ENCODE measurements at places on chromosomes 16 and 17. TPM values are rescaled to one million over a fixed set of nuclear protein-coding genes. Genes with fewer than 3 reads are reported as not detected.

Gene HOXB7
- polyA plus RNA-seq, result 18.2 TPM

Gene BAIAP3
- polyA plus RNA-seq, result 2.6 TPM

DNA sequence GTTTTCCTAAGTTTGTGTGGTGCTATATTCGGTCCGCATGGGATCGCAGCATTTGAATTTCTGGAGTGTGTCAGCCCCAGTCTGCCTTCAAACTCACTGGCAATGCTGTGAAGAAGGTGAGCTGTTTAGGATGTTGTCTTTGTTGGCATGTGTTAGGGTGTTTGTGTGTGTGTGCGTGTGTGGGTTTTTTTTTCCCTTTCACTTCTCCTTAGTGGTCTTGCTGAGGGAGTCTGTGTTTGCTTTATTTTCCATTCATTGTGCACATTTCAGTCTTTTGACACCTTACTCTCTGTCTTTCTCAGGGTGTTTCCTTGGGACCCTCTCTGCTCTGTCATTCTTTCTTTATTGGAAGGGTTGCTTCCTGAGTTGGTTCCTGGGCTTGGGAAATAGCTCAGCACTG is 27.7 kb upstream of the RBFOX1 start:
- H3K27ac ChIP-seq, result no peak overlapping the region
- no peaks in the 10 kb centered on the region for H3K4me1 ChIP-seq
- H3K27me3 ChIP-seq, result peaks cover 2% of the 10 kb centered on the region
- no peaks in the 10 kb centered on the region for H3K36me3 ChIP-seq

Gene RNF227
- 1.9 TPM for polyA plus RNA-seq

DNA sequence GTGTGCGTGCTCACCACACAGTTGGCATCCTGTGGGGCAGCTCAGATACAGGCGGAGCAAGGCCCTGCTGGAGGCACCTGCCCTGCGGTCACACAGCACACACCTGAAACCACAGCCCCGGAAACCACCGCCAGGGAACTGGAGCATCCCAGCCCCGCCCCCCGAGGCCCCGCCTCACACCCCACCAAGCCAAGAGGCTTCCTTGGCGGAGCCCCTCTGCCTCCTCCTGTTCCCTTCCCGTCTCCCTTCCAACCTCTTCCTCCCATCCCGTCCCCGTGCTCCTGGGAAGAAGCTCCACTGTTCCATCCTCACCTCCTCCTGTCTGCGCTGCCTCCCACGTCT is 205.5 kb downstream of the NTN1 start:
- no peak overlapping the region for H3K4me3 ChIP-seq
- H3K27me3 ChIP-seq, result no peaks in the 10 kb centered on the region
- no peaks in the 10 kb centered on the region for H3K36me3 ChIP-seq
- H3K27ac ChIP-seq, result no peak overlapping the region
- H3K4me1 ChIP-seq, result no peaks in the 10 kb centered on the region

Gene KNOP1
- 12.9 TPM for polyA plus RNA-seq

DNA sequence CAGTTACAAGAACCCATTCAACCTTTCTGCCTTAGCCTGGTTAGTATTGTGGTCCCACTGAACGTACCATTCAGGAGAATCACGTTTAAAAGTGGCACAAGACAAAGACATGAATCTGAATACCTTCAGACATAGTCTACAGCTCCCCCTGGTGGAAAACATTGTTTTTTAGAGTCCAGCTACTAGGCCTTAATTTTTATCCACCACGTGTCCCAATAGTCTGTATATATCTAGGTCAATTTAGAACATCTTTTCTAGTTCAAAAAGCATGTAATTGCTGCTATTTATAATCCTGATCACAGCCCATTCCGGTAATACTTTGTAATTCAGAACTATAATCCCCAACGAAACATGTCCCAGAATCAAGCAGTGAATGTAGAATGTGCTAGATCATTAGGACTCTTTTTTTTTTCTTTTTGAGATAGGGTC is 13.7 kb upstream of the GUCY2D start:
- no peak overlapping the region for H3K27ac ChIP-seq
- DNase-seq, result no peak
- no peaks in the 10 kb centered on the region for H3K4me1 ChIP-seq
- no peaks in the 10 kb centered on the region for H3K36me3 ChIP-seq

Gene DUS1L
- polyA plus RNA-seq, result 43.7 TPM

DNA sequence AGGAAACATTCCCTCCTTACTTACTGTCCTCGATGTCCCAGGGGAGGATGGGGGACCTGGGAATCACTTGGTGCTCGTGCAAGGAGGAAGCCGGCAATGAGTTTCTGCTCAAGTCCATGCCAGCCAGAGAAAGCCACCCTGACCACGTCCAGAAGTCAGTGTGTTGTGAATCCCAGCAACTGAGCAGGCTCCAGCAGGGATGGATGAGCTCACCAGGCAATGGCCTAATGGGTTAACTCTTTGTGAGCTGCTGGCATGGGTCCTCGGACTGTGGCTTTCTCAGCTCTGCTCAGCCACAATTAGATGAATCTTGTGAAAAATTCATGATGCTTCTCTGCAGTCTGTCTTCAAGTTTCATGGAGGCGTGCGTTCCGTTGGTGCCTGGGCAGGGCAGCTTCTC is at the start of gene PIRT:
Gene PIRT (minus strand): TSS at position 167 of the 400 bp plus-strand sequence. CDS start 12,442 bp downstream, outside the sequence.
- H3K36me3 ChIP-seq, result no peaks in the 10 kb centered on the region
- no peak for DNase-seq
- no peaks in the 10 kb centered on the region for H3K4me1 ChIP-seq
- H3K27ac ChIP-seq, result no peak within 1 kb of the TSS

Gene NPIPB9
- polyA plus RNA-seq, result not detected

- H3K27ac ChIP-seq, result no peak overlapping the region
- no peaks in the 10 kb centered on the region for H3K36me3 ChIP-seq
- no peaks in the 10 kb centered on the region for H3K27me3 ChIP-seq
- no peak overlapping the region for H3K4me3 ChIP-seq
- DNase-seq, result no peak
Observed at GRCh38 chr17:382644-383533, 30.3 kb upstream of the RPH3AL start.

GRCh38 chr17:12691173-12691572 is 25.5 kb downstream of the MYOCD start:
- peak; percentile 63 for DNase-seq
- H3K4me1 ChIP-seq, result no peaks in the 10 kb centered on the region

Gene TNFRSF17
- not detected for polyA plus RNA-seq

DNA sequence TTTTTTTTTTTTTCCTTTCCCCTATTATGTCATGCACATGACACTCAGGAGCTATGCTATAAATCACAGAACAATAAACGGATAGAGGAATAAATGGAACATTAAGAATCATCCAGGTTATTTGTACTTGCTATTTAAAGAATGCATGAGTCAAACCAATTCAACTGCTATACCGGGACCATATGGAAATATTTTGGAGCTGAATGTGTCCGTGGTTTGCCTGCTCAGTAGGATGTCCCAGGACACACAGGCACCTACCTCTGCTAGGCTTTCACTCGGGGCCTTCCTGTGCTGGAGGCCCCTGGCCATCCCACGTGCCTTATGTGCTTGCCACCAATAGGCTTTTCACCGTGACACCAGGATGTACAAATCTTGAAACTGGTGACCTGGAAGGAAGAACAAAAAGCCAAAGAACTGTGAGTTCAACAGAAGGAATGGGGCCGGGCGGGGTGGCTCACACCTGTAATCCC is 15.3 kb upstream of the SEC14L1 start:
- no peak overlapping the region for H3K27ac ChIP-seq
- no peaks in the 10 kb centered on the region for H3K4me1 ChIP-seq
- H3K4me3 ChIP-seq, result no peak overlapping the region
- no peak for DNase-seq
- H3K27me3 ChIP-seq, result no peaks in the 10 kb centered on the region

- H3K4me1 ChIP-seq, result no peaks in the 10 kb centered on the region
- DNase-seq, result no peak
- no peak overlapping the region for H3K27ac ChIP-seq
- H3K4me3 ChIP-seq, result no peak overlapping the region
- H3K36me3 ChIP-seq, result no peaks in the 10 kb centered on the region
- H3K27me3 ChIP-seq, result no peaks in the 10 kb centered on the region
Observed at GRCh38 chr17:47605011-47605410, 44.7 kb upstream of the KPNB1 start.

Gene EVPLL
- polyA plus RNA-seq, result not detected

GRCh38 chr16:24729951-24730815 is 732 bp downstream of the TNRC6A start:
- peak; percentile 53 for DNase-seq
- H3K27me3 ChIP-seq, result no peaks in the 10 kb centered on the region
- H3K4me1 ChIP-seq, result peaks cover 2% of the 10 kb centered on the region
- H3K36me3 ChIP-seq, result no peaks in the 10 kb centered on the region
- peak overlapping the region; percentile 85 for H3K27ac ChIP-seq

GRCh38 chr17:57099165-57099564 is 14.1 kb downstream of the AKAP1 start:
- no peaks in the 10 kb centered on the region for H3K27me3 ChIP-seq
- H3K4me3 ChIP-seq, result no peak overlapping the region
- H3K27ac ChIP-seq, result peak overlapping the region; percentile 72
- H3K36me3 ChIP-seq, result no peaks in the 10 kb centered on the region
- H3K4me1 ChIP-seq, result peaks cover 7% of the 10 kb centered on the region
- DNase-seq, result no peak

DNA sequence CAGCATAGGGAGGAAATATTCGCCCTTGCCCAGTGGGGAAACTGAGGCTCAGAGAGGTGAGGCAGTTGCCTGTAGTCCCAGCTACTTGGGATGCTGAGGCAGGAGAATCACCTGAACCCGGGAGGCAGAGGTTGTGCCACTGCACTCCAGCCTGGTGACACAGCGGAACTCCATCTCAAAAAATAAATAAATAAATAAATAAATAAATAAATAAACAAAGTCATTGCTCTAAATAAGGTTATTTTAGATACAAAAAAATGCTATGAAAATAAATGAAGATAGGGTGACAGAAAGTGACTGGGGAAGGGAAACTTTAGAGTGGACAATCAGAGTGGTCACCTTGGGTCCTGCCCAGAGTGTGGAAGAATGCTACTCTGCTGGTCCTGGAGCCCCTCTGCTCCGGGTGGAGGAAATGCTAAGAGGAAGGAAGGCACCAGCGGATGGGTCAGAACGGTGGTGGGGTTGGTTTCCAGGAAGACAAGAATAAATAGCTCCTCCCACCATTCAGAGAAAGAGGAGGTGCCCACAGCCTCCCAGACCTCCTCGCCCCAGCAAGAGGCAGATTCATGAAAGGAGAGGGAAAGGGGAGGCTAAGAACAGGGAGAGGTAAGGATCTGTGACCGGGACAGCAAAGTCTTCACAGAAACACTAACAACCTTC is 17.6 kb downstream of the TRPV3 start:
- peak; percentile 38 for DNase-seq
- no peaks in the 10 kb centered on the region for H3K27me3 ChIP-seq
- H3K36me3 ChIP-seq, result no peaks in the 10 kb centered on the region
- H3K27ac ChIP-seq, result no peak overlapping the region

Gene NAA60
- polyA plus RNA-seq, result 20.2 TPM

DNA sequence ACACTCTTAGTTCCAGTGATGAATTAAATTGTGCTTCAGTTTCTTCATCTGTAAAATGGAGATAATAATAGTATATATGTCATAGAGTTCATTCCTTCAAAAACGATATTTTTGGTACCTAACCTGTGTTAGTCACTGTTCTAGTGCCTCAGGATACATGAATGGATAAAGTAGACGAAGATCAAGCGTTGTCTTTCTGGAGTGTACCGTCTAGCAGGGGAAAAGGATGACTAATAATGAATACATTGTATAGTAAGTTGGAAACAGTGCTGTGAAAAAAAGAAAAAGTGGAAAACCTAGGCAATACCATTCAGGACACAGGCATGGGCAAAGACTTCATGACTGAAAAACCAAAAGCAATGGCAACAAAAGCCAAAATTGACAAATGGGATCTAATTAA is 8.6 kb downstream of the KRT10 start:
- no peaks in the 10 kb centered on the region for H3K27me3 ChIP-seq
- H3K27ac ChIP-seq, result no peak overlapping the region
- DNase-seq, result no peak
- H3K4me3 ChIP-seq, result no peak overlapping the region

DNA sequence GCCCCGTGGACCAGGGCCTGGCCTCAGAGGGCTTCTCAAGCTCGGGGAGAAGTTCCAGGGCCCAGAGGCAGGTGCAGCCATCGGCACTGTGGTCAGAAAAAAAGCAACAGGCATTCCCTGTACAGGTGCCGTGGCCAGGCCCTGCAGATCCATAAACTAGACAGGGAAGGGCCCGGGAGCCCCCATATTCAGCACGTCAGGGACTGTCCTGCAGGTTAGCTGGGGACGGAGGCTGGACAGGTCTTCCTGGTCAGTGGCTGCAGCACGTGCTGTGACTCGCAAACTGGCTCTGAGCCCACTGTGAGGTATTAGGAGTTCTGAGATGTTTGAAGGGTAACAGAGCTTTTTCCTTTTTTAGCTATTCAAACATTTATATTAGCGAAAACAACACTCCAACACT is 15.0 kb upstream of the C16orf95 start:
- DNase-seq, result peak; percentile 72
- H3K36me3 ChIP-seq, result peaks cover 2% of the 10 kb centered on the region
- no peak overlapping the region for H3K4me3 ChIP-seq
- no peak overlapping the region for H3K27ac ChIP-seq

DNA sequence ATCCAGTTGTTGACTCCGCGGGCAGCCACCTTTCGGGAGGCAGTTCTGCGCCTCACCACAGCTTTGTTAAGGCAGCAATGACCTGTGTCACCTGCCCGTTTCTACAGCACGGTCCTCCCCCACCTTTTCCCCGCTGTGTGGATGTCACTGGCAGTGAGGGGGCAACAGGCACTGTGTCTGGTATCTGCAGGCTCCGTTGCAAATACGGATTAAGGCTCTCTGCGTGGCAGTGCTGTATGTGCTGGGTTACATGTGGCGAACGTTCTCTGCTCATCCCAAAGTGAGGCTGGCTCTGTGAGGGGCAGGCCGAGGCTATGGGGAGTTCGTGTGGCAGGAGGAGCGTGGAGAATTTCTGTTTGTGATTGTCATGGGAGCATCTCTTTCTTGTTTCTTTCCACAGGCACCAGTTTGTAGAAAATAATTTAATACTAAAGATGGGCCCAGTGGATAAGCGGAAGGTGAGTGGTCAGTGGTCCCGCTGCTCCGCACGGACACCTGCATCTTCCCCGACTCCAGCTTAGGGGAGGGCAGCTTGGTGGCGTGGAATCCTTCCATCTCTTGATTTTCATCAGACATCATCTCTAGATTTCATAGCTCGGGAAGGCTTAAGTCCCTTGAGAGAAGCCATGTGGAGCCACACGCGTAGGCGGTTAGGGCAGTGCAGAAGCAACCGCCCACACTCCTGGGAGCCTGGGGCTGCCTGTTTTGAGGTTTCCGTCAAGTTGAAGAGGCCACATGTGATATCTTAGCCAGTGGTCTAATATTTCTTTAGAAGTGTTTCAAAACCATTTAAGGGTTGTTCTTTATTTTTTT is 57.8 kb downstream of the PDPK1 start:
- DNase-seq, result peak; percentile 33
- no peak overlapping the region for H3K27ac ChIP-seq
- no peak overlapping the region for H3K4me3 ChIP-seq
- no peaks in the 10 kb centered on the region for H3K36me3 ChIP-seq

Gene HSF5
- not detected for polyA plus RNA-seq

Measured in aorta (tissue), 5 donors.